Stimulated activated CD8-positive, alpha-beta memory T cell treated with anti-CD3 and anti-CD28 coated beads, Interleukin-2, amount 100 ng/mL, for 48 hours (primary cell): ENCODE measurements at places on chromosomes 3 and 15.

DNA sequence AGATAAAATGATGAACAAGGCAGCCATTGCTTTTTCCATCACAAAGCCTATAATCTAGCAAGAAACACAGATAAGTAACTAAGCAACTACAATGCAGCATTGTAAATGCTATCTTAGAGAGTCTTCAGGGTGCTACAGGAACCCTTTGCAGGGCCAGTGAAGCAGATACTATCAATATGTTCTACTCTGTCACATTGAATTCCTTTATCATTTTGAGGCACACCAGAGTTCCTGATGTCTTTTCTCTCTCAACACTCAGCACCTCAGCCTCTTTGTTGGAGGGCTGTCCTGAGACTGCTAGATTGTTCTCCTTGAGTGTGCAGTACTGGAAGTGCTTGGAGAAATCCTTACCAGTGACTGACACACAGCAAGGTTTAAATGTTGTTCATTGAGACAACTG, 107.4 kb upstream of the MRPL3 start:
- no peak for DNase-seq

DNA sequence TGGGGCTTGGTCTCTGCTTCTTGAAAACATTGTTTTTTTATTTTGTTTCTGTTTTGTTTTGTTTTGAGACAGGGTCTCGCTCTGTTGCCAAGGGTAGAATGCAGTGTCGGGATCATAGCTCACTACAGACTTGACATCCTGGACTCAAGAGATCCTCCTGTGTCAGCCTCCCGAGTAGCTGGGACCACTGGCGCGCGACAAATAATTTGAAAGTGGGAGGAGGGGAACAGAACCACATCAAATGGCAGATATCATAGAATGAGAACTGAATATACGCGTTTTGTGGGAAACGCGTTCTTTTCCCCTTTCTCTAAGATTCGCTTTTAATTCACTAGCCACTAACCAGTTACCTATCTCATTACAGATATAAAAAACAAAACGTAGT, 641 bp upstream of the VPS13C start:
- DNase-seq, result no peak

DNA sequence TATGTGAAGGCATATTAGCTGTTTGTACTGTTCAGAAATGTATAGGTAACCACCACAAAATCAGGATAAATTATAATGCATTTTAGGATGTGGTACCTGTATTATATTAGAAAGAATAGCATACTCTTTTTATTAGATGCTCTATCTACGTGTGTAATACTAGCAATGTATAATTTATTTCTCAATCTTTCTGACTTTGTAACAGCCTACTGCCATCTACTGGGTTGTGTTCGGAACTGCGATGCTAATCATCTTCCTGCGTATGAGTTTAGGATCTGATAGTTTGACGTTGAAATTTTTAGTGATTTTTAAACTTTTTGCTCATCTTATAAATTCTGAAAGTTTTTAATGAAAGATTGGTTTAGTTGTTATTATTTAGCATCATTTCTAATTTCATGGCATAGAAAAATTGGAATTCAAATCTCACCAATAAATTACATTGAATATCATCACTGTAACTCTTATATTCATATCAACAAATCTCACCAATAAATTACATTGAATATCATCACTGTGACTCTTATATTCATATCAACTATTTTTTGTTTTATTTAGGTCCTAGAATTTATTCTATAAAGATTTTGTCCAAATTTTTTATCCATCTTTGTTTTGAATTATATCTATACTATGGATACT, 322.7 kb upstream of the ZNF717 start:
- DNase-seq, result no peak

GRCh38 chr3:142481196-142481595, 33.4 kb upstream of the XRN1 start:
- DNase-seq, result no peak

GRCh38 chr15:97482521-97482920, 478.0 kb upstream of the ARRDC4 start:
- DNase-seq, result no peak

DNA sequence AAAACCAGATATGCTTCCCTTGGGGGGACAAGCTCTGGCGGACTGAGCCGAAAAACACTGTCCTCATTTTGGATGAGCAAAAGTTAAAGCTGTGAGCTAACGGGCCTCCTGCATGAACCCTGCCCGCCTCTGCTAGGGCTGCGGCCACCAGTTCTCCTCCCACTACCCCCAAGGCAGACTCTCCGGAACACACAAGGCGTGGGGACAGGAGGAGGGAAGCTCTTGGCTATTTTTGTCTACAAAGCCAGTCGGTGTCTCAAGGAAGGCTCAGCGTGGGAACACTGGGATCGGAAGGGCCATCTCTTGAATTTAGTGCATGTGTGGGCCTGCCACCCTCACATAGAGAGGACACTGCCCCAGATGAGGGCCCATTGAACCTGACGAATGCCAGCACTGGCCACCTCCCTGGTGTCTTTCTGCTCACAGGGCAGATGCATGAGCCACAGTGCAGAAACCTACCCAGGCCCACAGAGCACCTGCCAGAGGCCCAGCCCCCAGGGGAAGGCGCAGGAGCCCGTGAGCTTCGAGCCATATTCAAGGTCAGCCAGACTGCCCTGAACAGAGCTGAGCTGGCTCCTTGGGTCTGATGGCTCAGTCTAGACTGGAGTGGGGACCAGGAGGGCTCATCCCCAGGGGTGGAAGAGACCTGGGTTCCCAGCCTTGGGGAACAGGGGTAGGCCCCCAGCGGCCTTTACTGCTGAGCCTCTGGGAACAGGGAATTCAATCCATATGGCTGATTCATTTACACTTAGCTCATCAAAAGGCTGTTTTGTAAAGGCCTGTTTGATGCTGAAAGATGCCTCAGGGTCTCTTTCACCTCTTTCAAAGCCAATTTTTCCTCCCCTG, 38.3 kb downstream of the HCN4 start:
- no peak for DNase-seq

- no peak for DNase-seq
Observed at GRCh38 chr3:150462108-150462507, 54.0 kb downstream of the TSC22D2 start.

GRCh38 chr3:112013058-112013783, 14.5 kb downstream of the TAGLN3 start:
- DNase-seq, result peak; percentile 48

- DNase-seq, result peak; percentile 87
Observed at GRCh38 chr15:74995182-74995778, at the start of gene SCAMP5. Gene SCAMP5, plus strand, starts transcription at chr15:74995563. Its CDS starts 16,277 bp downstream, at chr15:75011840.

DNA sequence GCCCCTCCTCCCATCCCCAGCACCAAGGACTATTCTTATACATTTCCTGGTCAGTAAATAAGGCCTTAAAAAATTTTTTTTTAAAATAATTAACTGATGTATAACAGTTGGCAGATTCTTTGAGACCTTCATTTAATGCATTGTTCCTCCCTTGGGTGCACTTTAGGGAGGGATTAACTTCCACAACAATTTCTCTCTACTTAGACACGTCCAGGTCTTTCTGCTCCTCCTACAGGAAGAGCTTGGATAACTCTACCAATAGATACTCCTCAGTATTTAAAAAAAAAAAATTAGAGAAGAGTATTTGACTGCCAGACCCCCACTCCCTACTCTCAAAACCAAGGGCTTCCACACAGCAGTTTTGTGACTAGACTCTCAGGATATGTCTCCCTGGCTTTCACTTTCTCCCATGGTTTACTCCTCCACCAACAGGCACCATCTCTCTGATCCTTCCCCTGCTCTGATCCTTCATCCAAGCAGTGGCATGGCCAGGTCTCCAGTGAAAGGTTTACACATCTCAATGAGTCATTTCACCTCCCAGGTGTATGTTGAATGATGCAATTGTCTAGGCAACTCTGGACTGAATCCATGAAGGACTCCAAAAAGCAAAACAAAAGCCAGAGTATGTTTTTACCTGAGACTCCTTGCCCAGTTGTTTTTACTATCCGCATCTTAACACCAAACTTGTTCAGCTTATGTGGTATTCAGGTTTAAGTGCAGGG, 7.4 kb downstream of the ZIC4 start:
- no peak for DNase-seq

DNA sequence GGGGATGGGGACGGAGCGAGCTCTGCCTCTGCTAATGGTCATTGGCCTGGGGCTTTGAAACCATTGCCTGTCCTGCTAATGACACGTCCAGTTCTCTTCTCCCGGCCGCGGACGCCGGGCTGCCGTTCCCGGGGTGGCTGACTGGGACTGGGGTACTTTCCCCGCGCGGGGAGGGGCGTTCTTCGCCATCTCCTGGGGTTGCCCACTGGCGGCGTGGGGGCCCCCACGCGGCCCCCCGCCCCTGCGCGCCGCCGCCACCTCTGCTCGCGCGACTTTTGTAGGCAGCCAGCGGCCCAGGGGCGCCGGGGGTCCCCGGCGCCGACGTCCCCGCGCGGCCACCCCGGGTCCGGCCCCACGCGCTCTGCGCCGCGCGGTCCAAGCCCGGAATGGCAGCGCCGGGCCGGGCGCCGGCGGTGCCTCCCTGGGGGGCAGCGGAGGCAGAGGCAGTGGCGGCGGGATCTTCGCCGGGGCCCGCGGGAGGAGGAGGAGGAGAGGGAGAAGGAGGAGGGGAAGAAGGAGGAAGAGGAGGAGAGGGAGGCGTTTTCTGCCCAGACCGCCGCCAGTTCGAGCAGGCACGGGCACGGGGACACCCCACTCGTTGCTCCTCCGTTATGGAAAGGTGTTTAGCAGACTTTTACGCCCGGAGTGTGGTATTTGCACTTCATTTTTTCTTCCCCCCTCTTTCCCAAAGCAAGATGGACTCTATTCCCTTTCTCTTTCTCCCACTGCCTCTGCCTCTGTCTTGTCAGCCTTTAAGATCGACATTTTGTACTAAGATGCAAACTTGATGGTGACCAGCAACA, 2.3 kb downstream of the BBX start:
- DNase-seq, result peak; percentile 24

GRCh38 chr3:150082898-150083654, 112.4 kb upstream of the PFN2 start:
- no peak for DNase-seq

GRCh38 chr3:42841332-42841731, 32.1 kb downstream of the ACKR2 start:
- DNase-seq, result no peak

DNA sequence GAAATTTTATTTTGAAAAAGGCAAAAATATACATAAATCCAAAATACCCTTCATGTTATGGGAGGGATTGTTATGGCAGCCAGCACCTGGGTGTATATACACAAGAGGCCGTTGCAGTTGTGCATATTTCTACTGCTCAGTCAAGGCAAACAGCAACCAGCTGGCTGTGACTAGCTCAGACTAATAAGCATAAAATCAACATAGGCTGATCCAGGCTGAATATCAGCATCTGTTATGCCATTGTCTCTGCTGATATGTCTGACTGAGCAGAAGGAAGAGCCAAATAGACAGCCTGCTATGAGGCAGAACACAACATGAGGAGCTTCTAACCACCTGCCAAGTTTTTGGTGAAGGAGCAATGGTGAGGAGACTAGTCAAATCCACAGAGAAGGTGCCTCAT, 457.5 kb upstream of the ALCAM start:
- DNase-seq, result no peak

DNA sequence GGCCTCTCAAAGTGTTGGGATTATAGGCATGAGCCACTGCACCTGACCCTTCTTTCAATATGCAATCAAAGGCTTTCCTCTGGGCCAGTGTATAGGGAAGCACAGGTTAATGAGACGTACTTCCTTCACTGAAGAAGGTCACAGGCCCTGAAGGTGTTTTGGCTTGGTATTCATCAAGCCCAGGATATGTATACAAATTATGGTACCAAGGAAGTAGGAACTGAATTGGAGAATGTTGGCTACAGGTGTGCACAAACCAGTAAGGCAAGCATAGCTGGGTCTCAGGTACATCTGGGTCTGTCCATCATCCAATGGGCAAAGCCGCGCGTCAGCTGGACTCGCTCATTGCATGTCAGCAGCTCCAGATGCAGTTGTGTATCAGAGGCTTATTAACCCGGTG, 237.9 kb downstream of the ADAMTS17 start:
- DNase-seq, result no peak

- no peak for DNase-seq
Observed at GRCh38 chr3:42256135-42256819, 9.7 kb downstream of the CCK start.

DNA sequence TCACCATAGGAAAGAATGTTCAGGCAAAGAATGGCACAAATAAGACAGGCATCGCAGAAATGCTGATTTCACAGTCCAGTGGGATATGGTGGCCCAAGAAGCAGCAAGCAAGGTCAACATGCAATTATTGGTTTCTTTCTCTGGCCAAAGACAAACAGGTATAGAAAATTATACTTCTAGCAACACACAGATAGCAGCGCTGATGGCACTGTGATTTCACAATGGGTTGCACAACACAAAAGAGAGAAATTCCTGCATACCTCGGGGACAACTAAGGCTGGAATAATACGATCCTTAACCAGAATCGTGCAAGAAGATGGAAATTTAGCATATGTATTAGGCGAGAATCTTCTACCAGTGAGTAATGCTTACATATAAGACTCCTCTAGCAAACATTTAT, 76.3 kb upstream of the NR2F2 start:
- no peak for DNase-seq

DNA sequence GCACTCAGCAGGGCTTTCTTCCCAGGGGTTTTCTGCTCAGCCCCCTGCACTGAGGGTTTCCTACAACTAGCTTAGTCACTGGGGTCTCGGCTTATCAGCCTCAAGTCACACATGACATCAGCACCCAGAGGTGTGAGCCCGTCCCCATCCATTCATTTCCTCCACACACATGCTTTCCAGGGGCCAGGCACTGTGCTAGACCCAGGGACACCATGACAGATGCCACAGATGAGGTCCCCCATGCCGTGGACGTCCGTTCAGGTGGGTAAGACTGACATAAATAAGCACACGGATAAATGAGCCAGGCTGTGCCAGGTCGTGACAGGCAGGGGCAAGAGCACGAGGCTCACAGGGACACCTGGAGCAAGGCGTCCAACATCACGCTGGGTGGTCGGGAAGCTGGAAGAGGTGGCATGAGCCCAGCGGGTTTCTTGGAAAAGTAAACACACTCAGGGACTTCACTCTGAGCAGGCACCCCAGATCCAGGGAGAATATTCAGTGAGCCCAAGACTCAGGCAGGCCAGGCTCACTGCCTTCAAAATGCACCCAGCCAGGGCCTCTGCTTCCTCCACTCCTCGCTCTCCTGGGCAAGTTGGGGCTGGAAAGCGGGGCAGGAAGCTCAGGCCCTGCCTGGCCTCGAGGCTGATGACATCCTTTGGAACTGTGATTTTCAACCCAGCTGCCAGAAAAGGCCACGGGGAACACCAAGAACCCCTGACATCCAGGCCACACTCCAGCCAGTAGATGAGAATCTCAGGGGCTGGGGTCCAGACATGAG, 139.3 kb downstream of the CHSY1 start:
- no peak for DNase-seq

- DNase-seq, result no peak
Observed at GRCh38 chr3:46393554-46394434, 13.1 kb downstream of the CCR5AS start.

DNA sequence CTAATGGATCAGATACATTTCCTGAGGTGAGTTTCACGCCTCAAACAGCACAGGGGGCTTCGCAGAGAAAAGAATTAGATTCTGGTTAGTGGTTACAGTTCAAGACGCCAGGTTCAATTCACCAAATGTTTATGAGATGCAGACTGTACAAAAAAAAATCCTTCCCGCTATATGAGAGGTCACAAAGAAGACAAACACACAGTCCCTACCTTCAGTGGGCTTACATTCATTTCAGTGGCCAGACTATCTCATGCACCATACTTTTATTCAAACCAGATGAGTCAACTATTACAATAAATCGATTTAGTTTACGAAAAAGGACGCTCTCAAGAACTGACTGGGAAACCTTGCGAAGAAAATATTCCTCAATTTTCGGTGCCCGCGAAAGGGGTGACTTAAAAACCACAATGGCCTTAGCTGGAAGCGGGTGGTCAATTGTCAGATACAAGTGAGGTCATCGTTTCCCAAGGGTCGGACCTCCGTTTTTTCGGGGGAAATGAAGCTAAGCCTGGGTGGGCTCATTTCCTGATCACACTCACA, 695 bp downstream of the METTL6 start:
- no peak for DNase-seq
